NCI-H1694 (cell line): ENCODE measurements at places on chromosomes 11 and 22.

DNA sequence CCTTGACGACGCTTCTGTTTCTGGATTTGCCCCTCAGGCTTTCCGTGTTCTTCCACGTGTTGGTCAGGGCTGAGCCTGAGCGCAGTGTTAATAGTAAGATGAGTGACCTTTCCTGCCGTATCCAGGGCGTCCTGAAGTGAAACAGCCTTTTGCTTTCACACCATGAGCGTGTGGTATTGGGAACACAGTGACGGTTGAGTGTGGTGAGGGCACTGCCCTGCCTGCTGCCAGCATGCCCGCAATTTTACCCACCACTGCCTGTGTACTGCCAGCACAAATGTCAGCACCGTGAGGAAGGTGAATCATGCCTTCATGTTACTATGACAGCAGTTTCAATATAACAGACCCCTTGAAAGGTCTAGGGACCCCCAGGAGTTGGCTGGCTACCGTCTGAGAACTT, 217.1 kb downstream of the TBC1D22A start:
- no peak for DNase-seq

- DNase-seq = no peak
These were observed 52.1 kb downstream of the STIM1 start for GRCh38 chr11:3907590-3907989.

GRCh38 chr11:113773092-113773415, 438 bp downstream of the ZW10 start:
- no peak for DNase-seq

DNA sequence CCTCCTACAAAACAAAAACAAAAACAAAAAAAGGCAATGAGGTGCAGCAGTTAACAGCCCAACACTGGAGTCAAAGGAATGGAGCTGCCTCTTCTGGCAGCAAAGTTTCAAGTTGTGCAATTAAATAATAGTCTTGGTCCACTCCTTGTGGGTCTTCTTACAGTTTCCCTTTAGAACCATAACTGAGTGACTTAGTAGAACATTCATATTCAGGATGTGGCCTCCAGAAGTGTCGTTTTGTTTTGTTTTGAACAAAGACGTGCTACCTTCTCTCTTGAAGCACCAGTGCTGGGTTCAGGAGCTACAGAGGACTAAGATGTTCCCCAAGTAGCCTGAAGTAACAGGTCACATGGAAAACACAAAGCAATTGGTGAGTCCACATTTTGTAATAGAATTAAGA, 2.0 kb upstream of the JAML start:
- DNase-seq = no peak

GRCh38 chr11:23453522-23453921, 593.2 kb upstream of the CCDC179 start:
- no peak for DNase-seq

GRCh38 chr11:78660471-78660870, 85.8 kb upstream of the NARS2 start:
- no peak for DNase-seq

DNA sequence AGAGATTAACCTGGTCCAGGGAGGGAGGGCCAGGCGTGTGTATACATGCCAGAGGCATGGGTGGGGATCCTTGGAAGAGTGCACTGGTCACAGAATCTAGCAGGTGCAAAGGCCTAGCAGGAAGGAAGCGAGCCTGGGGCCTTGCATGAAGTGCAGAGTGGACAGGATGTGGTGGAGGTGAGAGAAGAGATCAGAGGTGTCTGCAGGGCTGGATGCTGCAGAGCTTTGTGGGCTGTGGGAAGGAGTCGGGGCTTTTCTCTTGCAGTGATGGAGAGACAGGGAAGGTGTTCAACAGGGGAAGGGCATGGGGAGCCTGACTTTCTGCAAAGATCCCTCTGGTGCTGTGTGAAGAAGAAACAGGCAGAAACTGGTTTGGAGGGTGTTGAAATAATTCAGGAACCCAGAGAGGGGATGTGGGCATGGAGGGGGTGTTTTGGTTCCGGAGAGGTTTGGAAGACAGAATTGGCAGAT, 2.5 kb upstream of the TPST2 start:
- DNase-seq = no peak

- DNase-seq = no peak
These were observed 1.1 kb downstream of the JHY start for GRCh38 chr11:122883646-122883979.

DNA sequence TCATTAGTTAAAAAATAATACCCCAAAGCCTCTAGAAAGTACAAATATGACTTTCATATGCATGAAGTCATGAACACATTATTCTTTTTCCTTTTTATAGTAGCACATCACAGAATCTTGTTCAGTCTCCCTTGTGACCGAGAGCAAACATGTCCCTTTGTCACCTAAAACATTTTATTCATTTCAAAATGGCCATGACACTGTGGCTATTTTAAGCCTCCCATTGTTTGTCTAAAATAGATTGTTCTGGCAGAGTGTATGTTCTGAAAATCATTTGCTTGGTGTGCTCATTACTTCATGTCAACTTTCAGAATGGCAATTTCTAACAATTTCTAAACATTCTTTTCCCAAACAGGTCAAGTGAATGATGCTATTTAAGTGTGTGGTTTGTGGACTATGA, 865.0 kb downstream of the JRKL start:
- DNase-seq = no peak

- DNase-seq = no peak
These were observed at the start of gene AASDHPPT for GRCh38 chr11:106077609-106078455. AASDHPPT (plus strand) TSS chr11:106077662; CDS start chr11:106077711, 49 bp downstream.

DNA sequence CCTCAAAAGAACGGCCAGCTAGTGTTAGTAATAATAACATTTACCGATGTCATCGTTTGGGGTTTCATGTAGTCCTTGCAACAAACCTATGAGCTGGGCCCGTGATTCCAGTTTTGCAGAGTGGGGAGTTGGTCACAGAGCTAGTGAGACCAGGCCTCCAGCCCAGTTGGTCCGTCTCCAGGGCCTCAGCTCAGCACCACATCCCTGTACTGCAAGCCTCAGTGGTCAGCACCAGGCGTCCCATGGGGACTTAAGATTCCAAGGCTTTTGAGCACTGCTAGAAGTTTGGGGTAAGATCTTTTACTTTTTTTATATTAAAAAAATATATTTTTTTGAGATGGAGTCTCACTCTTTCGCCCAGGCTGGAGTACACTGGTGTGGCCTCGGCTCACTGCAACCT, 1.1 kb upstream of the TSGA10IP start:
- DNase-seq = no peak

- DNase-seq = no peak
These were observed 18.7 kb downstream of the MRGPRX4 start for GRCh38 chr11:18191376-18191775.

- DNase-seq = no peak
These were observed 8.3 kb downstream of the PRR5L start for GRCh38 chr11:36304351-36304750.

GRCh38 chr11:27406498-27407354, 43.7 kb upstream of the CCDC34 start:
- no peak for DNase-seq

DNA sequence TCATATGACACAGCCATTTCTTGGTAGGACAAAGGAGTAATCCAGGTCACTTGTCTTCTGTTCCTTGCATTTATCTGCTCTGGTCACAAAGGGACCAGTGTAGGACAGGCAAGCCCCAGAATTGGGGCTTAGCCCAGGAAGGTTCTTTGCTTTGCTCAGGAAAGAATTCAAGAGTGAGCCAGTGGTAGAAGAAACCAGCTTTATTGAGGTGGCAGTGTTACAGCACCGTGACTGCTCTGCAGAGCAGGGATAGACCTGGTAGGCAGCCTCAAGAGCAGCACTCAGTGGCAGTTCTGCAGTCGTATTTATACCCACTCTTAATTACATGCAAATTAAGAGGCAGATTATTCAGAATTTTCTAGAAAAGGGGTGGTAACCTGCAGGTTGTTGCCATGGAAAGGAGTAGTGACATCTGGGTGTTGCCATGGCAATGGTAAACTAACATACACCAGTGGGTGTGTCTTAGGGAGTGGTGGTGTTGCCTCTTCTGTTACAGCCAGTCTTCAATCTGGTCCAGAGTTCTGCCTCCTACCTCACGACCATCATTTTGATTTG, 84.9 kb upstream of the RAB1B start:
- DNase-seq = no peak

DNA sequence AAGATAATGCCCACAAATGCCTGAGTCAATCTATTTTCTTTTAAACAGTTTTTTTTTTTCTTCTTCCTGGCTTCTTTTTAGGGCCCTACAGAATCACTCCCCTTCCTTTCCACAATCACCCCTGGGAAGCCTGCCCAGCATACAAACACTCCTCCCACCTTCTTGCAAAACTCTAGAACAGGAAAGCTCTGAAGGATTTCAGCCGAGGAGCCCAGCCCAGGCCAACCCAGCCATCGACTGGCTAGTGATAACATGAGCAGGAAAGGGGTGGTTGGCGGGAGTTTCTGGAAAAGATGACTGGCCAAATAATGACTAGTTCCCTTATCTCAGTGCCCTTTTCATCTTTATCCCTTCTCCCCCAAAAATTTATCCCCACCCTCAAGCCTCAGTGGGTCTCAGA, 68.2 kb downstream of the USP35 start:
- DNase-seq = no peak

GRCh38 chr11:107988397-107989158, 20.1 kb upstream of the CUL5 start:
- DNase-seq = no peak

GRCh38 chr22:23037429-23038333, 32.6 kb upstream of the GNAZ start:
- no peak for DNase-seq

GRCh38 chr22:17945888-17946648, 78.3 kb downstream of the MICAL3 start:
- DNase-seq = no peak

DNA sequence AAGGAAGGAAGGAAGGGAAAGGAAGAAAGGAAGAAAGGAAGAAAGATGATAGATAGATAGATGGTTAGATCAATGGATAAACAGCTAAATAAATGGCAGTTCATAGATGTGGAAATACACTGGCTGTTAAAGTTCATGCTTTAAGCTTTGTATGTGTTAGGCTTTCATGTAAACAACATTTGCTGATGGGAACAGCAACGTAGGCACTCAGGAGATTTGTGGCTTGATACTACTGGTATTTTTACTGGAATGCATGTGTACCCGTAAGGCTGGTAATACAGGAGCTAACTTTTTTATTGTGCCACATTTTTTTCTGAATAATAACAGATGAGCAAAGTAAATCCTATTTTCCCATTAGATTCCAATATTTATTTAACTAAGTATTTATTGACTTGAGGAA, 85.6 kb downstream of the NCAM1 start:
- no peak for DNase-seq

DNA sequence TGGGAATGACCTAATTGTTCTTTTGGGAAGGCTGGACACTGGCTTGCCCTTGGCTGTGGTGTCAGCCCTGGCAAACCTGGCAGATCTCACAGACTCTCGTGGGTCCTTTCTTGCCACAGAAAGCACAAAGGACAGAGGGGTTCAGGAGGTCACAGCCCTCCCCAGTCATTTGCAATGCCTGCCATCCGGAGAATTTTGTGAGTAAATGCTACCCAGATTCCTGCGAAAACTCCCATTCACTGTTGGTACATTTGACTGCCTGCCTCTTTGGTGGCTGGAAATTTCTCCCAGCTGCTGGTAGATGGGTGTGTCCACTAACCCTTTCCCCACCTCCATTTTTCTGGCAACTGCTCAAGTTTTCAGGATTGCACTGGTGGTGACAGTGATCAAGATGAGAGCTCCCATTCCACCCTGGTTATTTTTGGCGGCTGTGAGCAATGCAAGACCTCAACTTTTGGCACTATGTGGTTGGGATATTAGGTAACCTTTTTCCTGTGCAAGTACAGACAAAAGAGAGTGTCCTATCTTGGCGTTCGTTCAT, 155.7 kb downstream of the NAV2 start:
- peak; percentile 39 for DNase-seq

DNA sequence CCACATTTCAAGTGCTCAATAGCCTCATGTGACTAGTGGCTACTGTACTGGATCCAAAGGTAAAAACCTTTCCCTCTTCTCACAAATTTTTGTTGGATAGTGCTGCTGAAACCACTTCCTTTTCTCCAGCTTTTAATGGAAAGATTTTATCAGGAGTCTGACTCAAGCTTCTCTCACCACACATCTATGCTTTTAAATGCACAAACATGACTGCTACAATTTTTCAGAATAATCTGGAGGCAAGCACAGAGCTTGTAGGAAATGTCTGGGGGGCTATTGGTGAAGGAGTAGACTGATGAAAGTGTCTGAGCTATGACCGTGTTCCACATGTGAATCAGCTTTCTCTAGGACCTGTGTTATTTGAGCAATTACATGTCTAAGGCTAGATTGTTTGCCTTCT, 101.1 kb upstream of the FAT3 start:
- DNase-seq = no peak

DNA sequence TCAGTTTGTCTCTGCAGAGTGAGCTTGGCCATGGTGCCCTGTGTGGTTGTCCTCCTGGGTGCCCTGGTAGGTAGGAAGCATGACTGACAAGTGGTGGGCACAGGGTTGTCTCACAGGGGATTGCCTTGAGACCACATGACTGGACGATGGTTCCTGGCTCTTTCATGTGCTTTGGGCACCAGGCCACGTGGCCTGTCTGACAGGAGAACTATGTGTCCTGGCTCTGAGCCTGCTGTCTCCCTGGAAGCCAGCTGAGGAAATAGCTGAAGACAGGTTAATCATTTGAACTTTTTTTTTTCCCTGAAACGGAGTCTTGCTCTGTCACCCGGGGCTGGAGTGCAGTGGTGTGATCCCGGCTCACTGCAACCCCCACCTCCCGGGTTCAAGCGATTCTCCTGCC, 93.2 kb downstream of the LDLRAD3 start:
- no peak for DNase-seq

DNA sequence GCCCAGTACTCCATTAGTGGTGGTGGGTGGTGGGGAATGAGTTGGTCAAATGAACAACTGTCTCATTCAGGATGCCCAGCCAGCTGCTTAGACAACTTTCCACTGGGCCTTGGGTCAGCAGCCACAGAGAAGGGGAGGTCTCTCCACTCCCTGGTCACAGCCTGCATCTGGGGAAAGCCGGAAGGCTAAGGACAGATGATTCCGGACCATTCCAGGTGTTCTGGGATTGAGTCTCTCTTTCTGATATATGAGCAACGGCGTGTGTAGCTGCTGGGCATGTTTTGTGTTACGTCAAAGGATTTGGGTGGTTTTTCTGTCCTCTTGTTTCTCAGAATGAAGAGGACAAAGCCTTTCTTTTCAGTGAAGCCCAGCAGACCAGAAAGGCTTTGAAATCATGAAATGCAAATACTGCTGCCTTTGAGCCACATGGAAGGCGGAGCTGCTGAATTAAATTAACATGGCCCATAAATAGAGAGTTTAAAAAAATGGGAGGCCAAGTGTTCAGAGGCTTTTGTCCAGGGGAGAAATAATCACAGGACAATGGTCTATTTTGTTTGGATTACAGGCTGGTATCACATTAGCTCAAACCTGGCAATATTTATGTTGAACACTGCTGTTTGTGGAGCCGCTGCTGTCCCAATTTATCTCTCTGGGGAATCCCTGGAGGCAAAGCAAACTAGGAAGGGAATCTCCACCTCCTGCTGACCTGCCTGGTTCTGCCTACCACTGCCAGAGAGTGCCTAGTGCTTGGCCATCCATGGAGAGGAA, 234.4 kb upstream of the E2F8 start:
- no peak for DNase-seq
